ENCODE measurements at places on chromosomes 2 and 18.

DNA sequence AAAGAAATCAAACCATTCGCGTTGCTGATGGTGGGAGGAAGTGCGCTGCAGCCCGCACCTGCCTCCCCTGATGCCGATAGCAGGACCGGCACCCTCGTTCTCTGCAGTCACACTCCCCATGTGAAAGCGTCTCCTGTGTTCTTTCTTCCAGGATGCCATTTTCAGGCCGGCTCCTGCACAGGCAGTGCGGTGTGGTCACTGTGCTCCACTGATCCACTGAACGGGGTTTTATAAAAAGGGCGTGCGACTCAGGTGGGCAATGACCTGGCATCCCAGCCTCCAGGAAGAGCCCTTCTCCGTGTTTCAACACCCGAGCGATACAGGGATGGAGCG, 88.3 kb upstream of the SNTG2 start:
- DNase-seq = no peak
- H3K27ac ChIP-seq = no peak overlapping the region
- no peak overlapping the region for H3K4me3 ChIP-seq
- no peaks in the 10 kb centered on the region for H3K36me3 ChIP-seq

DNA sequence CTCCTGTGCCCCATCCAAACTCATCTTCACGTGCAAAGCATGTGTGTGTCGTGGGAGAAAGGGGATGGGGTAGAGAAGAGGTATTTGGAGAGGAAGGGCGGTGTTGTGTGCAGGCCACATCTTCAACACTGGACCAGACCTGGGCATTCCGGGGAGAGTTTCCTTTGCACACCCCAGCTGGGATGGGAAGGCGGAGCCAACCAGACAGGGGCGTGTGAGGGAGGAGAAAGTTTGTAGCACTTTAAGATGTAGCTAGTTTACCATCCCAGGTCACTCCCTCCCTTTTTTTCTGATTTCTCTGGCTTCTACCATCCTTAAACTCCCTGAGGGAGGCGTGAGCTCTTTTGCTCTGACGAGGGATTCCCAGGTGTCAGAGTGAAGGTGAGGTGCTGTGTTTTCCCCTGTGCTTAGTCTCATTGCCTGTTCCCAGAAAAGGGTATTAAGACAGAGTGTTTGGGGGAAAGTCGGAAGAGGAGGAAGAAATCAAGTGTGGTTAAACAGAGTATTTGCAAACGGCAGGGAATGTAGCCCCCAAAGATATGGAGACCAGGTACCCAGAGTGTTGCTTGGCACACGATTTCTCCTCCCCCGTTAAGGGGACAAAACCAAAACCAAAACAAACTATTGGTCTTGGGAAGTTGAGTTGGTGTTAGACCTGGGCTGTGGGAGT, 1.6 kb downstream of the SETBP1 start:
- peak; percentile 8 for DNase-seq
- H3K4me1 ChIP-seq = peaks cover 19% of the 10 kb centered on the region
- H3K36me3 ChIP-seq = no peaks in the 10 kb centered on the region

GRCh38 chr18:37537868-37538525, 27.6 kb downstream of the CELF4 start:
- H3K36me3 ChIP-seq = no peaks in the 10 kb centered on the region
- no peaks in the 10 kb centered on the region for H3K4me1 ChIP-seq
- peak; percentile 68 for DNase-seq
- H3K27me3 ChIP-seq = no peaks in the 10 kb centered on the region
- H3K27ac ChIP-seq = no peak overlapping the region
- no peak overlapping the region for H3K4me3 ChIP-seq

- peak overlapping the region; percentile 80 for H3K27ac ChIP-seq
- peak; percentile 35 for DNase-seq
- no peaks in the 10 kb centered on the region for H3K36me3 ChIP-seq
- peaks cover 7% of the 10 kb centered on the region for H3K4me1 ChIP-seq
- H3K27me3 ChIP-seq = no peaks in the 10 kb centered on the region
- H3K4me3 ChIP-seq = no peak overlapping the region
These were observed 177.4 kb downstream of the FIGN start for GRCh38 chr2:163558251-163559021.

DNA sequence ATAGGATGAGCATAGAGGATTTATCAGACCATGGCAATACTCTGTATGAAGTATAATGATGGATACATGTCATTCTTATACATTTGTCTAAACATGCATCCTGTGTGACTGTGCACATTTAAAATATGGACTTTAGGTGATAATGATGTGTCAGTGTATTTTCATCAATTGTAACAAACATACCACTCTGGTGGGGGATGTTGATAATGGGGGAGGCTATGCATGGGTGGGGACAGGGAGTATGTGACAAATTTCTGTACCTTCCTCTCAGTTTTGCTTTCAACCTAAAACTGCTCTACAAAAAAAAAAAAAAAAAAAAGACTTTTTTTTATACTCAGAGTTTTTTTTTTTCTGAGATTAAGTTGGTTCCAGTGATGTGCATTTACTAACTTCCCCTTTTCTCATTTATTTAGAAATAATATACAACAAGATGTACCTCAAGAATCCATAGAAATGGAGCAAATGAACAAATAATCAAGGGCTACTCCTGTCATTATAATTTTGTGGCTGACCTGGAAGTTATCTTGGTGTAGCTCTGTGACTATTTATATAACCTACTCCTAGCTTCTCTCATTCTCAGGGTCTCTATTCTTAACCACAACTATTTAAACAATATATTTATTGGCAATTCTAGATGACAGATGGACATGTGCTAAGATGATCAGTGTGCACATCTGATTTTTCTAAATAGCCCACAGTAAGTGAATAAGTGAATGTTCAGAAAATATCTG, 108.9 kb upstream of the ITGA4 start:
- H3K36me3 ChIP-seq = no peaks in the 10 kb centered on the region
- no peak overlapping the region for H3K27ac ChIP-seq
- no peak for DNase-seq

- no peak for DNase-seq
- H3K4me1 ChIP-seq = no peaks in the 10 kb centered on the region
- no peaks in the 10 kb centered on the region for H3K27me3 ChIP-seq
- H3K27ac ChIP-seq = no peak overlapping the region
- H3K36me3 ChIP-seq = no peaks in the 10 kb centered on the region
These were observed 364.9 kb downstream of the IRS1 start for GRCh38 chr2:226434702-226435101.

- no peaks in the 10 kb centered on the region for H3K27me3 ChIP-seq
- H3K4me1 ChIP-seq = no peaks in the 10 kb centered on the region
- no peak overlapping the region for H3K27ac ChIP-seq
- DNase-seq = peak; percentile 30
- H3K36me3 ChIP-seq = no peaks in the 10 kb centered on the region
- H3K4me3 ChIP-seq = no peak overlapping the region
These were observed 96.8 kb downstream of the UBE2E3 start for GRCh38 chr2:181077128-181077709.

- H3K27me3 ChIP-seq = no peaks in the 10 kb centered on the region
- H3K4me3 ChIP-seq = no peak overlapping the region
- peak; percentile 40 for DNase-seq
- peaks cover 9% of the 10 kb centered on the region for H3K4me1 ChIP-seq
These were observed 341.1 kb downstream of the ARL6IP6 start for GRCh38 chr2:153059338-153060052.

DNA sequence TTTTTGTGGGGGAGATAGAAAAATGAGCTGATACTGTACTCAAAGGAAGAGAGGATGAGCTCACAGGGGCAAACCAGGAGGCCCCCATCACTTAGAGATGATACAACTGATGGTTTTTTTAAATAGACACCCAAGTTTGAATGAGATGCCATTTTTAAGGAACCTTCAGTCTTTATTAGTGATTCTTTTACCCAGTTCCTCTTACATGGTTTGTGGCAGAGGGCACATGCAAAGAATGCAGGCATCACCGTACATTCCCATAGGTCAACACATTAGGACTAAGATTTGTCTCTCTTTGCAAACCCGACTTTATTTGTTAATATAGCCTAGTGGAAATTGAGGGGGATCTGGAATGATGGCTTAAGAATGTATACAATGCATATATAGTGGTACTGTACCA, 250.9 kb downstream of the ASXL3 start:
- no peak overlapping the region for H3K4me3 ChIP-seq
- DNase-seq = no peak
- H3K27me3 ChIP-seq = no peaks in the 10 kb centered on the region

GRCh38 chr2:74735009-74735408, 81.0 kb downstream of the SEMA4F start:
- H3K27ac ChIP-seq = peak overlapping the region; percentile 53
- H3K4me3 ChIP-seq = no peak overlapping the region
- no peak for DNase-seq
- H3K4me1 ChIP-seq = peaks cover 22% of the 10 kb centered on the region
- no peaks in the 10 kb centered on the region for H3K36me3 ChIP-seq

GRCh38 chr2:233456934-233457333, 102.6 kb downstream of the DGKD start:
- DNase-seq = no peak
- no peaks in the 10 kb centered on the region for H3K27me3 ChIP-seq
- no peaks in the 10 kb centered on the region for H3K4me1 ChIP-seq
- no peak overlapping the region for H3K27ac ChIP-seq

- DNase-seq = no peak
- H3K27ac ChIP-seq = no peak overlapping the region
- no peaks in the 10 kb centered on the region for H3K4me1 ChIP-seq
- no peaks in the 10 kb centered on the region for H3K27me3 ChIP-seq
- no peaks in the 10 kb centered on the region for H3K36me3 ChIP-seq
These were observed 34.9 kb upstream of the ATP8B1 start for GRCh38 chr18:57837917-57838548.

DNA sequence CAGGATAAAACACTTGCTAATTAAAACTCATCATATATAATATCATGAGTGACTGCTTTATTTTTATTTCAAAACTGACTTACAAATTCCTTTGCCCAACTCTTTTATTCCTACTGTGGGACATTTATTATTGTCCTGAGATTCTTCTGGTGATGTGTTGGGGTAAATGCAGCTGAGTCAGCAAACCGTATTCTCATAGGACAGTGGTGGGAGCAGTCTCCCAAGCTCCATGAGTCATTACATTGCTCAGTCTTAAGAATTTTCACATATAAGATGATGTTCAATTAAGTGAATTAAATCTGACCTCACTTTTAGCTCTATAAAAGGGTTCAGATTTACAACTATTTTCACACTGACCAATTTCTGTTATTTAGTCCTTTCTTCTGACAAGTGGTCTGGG, 1530.7 kb downstream of the LRP1B start:
- no peak overlapping the region for H3K27ac ChIP-seq
- H3K27me3 ChIP-seq = no peaks in the 10 kb centered on the region
- no peak overlapping the region for H3K4me3 ChIP-seq
- no peaks in the 10 kb centered on the region for H3K4me1 ChIP-seq

GRCh38 chr18:74689251-74689650, 91.6 kb downstream of the ZNF407 start:
- no peaks in the 10 kb centered on the region for H3K36me3 ChIP-seq
- no peaks in the 10 kb centered on the region for H3K27me3 ChIP-seq
- no peak overlapping the region for H3K4me3 ChIP-seq
- no peak overlapping the region for H3K27ac ChIP-seq

GRCh38 chr2:16747689-16748088, 82.1 kb upstream of the CYRIA start:
- no peak overlapping the region for H3K27ac ChIP-seq
- no peaks in the 10 kb centered on the region for H3K27me3 ChIP-seq
- no peak for DNase-seq
- no peaks in the 10 kb centered on the region for H3K36me3 ChIP-seq
